SK-MEL-5 (cell line): ENCODE measurements at places on chromosomes 6 and 20. TPM values are rescaled to one million over a fixed set of nuclear protein-coding genes. Genes with fewer than 3 reads are reported as not detected.

Gene COL19A1
- 39.9 and 41.7 TPM in 2 replicates for total RNA-seq

GRCh38 chr20:31515072-31515774 lies 981 bp downstream of the HM13 start:
- DNase-seq, result no peak

Gene BPIFB1
- total RNA-seq, result not detected in 2 replicates

GRCh38 chr20:8094850-8095249 lies 37.2 kb upstream of the PLCB1 start:
- no peak for DNase-seq

GRCh38 chr20:31835554-31835953 lies 9.8 kb downstream of the FOXS1 start:
- no peak for DNase-seq

GRCh38 chr20:48338717-48339116 lies 489.1 kb downstream of the PREX1 start:
- no peak for DNase-seq

Gene THBS2
- 0.16 and 0.18 TPM in 2 replicates for total RNA-seq

Gene CGA
- total RNA-seq, result 0.55 TPM in 1 of 2 replicates, not detected in the other

Gene SMOC2
- total RNA-seq, result 0.05 TPM in 1 of 2 replicates, not detected in the other

Gene HLA-B
- total RNA-seq, result 179 and 192 TPM in 2 replicates

- no peak for DNase-seq
Measured at GRCh38 chr6:162491637-162492036, 235.9 kb downstream of the PRKN start.

Gene NAA20
- total RNA-seq, result 89.5 and 95.8 TPM in 2 replicates

Gene FNDC1
- total RNA-seq, result 0.03 TPM in 1 of 2 replicates, not detected in the other

- DNase-seq, result no peak
Measured at GRCh38 chr6:135382182-135382628, 115.3 kb downstream of the AHI1 start.

DNA sequence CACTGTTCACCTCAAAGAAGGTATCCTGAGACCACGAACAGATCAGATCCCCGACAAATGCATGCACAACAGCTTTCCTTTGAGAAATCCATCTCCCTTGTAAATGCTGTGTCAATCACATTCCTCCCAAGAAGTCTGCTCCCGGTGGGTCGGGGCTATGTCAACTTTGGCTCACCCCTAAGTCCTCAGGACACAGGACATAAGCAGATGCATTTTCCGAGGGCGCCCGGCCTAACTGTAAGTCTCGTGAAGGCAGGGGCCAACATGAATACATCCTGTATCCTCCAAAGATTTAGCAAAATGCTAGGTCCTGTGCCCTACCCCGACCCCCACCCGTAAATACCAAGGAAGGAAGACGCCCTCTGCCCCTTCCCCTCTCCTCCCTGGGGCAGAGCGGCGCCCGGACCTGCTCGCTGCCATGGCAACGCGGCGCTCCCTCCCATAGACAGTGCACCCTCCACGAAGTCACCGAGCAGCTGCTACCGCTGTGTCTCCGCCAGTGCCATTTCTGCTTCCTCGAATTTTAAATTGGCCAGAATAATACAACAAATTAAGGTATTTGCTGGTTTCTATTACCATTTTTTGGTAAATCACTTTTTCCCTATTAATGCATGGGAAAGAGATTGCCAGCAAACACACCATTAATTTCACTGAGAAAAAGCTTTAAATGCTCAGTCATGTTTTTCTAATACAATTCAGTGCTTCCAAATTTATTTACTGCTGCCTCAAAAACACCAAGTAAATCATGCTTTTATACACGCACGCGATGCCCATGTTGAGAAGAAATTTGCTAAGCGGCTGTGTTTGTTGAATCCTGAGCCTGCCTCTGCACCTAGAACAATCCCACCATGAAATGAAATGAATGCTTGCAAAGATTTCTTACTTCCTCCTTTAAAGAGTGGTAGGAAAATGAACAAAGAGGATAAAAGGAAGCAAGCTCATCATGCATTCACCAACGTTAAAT lies 100.6 kb downstream of the PCSK2 start:
- DNase-seq, result no peak

DNA sequence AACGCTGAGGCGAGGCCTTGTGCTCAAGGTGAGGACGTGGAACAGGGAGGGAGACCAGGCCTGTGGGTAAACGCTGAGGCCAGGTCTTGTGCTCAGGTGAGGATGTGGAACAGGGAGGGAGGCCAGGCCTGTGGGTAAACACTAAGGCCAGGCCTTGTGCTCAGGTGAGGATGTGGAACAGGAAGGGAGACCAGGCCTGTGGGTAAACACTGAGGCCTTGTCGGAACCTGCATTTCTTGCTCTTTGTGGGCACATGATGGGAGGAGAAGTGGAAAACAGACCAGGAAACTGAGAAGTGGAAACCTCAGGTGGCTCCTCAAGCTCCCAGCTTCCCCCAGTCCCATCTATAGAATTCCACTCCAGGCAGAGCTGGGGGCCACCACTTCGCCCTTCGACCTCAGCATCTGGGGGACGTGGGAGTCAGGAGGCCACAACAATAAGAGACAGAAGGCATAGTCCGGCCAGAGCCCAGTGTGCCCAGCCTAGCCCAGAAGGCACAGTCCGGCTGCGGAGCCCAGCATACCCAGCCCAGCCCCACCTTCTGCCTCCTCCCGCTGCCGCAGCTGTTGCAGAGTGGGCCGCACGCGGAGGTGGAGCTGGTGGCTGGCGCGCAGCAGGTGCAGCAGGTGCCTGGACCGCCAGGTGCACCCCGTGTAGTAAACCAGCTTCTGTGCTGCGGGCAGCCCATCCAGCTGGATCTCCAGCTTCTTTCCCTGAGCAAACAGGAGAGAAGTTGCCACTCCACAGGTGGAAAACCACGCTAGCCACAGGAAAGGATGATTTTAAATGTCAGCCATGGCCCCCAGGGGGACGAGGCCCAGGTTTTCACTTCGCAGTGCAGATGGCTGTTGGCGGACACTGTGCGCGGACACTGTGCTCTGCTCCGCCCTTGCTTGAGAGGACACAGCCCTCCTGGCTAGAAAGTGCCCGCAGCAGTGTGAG lies 17.5 kb downstream of the FRMD1 start:
- DNase-seq, result no peak

Gene FAM83C
- not detected in 2 replicates for total RNA-seq
